GDM1 (cell line): ENCODE measurements at places on chromosomes 7 and 10.

GRCh38 chr7:34165466-34165865, 260.1 kb downstream of the BMPER start:
- DNase-seq = no peak

DNA sequence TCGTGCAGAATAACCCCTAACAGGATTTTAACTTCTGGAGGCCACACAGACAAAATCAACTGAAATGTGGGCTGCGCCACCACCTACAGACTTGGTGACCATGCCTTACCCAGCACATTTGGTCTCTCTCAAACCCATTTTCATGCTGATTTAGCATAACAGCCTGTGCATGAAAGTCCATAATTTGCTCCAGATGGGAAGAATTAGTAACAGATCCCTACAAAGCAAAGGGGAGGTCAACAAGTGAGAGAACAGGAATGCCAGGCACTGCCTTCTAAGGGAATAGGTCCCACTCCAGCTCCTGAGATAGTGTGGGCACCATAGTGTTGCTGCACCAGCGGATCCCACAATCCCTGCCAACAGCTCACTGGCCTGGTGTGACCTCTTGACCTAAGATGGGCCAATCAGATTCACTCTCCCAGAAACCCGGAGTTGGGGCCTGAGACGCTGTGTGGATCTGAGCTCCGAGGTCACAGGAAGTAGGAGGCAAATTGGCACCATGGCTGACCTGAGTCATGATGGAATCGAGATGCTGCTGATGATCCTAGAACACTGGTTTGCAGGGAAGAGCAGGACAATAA, 32.4 kb downstream of the SLIT1 start:
- DNase-seq = no peak

DNA sequence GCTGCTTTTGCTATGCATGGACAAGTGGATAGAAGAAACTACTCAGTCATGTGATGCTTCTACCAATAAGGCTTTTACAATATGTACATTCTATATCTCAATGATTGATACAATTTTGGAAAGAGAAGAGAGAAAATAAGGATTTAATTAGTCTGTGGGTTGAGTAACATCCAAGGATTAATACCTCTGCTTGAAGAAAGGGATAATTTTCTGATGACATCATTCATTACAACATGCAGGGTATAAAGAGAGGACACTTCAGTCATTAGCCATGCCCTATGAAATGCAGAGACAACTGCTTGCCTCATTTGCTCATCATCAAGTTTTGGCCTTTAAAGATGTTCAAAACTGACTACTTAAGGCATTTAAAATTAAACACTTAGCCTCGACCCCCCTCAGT, 237.3 kb downstream of the AHR start:
- DNase-seq = no peak

DNA sequence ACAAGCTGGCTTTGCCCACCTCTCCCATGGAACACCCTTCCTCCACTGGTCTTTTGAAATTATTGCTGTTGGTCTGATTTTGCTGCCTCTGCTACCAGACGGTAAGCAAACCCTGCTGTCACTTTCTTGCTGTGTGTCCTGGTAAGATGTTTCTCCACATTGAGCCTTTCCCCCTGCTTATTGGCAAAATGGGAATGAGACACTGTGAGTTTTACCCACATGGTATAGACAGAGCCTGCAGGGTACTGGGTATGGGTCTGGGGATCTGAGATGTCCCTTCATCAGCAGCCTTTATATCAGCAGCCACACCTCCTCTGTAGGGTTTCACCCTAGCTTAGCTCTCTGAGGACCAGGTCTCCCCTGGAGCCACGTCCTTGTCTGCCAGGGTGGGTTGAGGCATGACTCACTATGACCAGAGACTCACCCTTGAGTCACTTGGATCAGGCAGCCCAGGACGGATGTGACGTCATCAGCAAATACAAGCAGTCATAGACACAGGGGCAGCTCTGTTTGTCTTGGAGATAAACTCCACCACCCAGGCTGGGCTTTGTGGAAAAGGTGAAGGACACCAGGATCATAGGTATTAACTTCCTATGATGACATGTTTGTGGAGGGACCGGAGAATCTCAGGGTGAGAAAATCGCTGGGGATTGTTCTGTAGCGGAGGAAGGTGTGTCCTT, 17.9 kb upstream of the BAIAP2L1 start:
- no peak for DNase-seq

- DNase-seq = no peak
These were observed 15.4 kb downstream of the CFAP46 start for GRCh38 chr10:132926777-132927650.

- DNase-seq = no peak
These were observed 64.0 kb downstream of the RASGEF1A start for GRCh38 chr10:43202657-43203447.

GRCh38 chr10:87685832-87686574, 26.3 kb downstream of the PAPSS2 start:
- DNase-seq = no peak

DNA sequence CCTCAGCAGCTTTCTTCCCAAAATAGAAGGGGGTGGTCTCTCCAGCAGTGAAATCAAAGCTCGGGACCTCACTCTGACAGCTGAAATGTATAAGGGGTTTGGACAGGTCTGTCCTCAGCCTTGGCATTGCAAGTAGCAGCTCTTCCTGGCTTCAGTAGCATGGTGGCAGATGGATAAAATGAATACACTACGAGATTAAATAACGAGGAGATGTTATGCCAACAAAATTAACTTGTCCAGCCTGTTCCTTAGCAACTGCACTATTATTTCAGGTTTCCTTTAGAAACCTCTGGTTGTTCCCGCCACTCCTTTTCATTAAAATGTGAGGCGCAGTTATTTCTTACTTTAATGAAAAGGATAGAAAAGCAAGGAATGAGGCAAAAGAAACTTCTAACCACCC, 24.9 kb downstream of the PRLHR start:
- no peak for DNase-seq

DNA sequence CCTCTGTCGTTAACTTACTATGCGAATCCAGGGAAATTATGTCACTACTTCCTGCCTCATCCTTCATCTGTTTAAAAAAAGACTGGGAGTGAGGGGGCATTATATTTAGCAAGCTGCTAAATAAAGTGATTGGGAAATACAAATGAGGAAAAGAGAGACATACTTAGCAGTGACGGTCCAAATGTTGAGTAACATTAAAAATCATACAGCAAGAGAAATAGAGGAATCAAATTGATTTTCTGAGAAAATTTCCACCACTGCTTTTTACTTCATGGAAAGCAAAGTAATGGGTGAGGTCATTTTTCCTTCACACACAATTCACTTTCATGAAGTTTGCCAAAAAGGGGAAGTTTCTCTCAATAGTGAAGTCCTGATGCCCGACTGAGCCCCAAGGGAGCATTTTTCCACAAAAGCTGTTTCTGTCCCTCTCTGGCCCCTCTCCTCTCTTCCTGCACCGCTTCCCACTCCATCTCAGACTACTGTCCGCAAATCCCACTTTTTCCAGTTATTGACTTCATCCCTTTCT, 61.9 kb upstream of the ADO start:
- DNase-seq = no peak

GRCh38 chr7:45638916-45639315, 64.7 kb downstream of the ADCY1 start:
- no peak for DNase-seq

DNA sequence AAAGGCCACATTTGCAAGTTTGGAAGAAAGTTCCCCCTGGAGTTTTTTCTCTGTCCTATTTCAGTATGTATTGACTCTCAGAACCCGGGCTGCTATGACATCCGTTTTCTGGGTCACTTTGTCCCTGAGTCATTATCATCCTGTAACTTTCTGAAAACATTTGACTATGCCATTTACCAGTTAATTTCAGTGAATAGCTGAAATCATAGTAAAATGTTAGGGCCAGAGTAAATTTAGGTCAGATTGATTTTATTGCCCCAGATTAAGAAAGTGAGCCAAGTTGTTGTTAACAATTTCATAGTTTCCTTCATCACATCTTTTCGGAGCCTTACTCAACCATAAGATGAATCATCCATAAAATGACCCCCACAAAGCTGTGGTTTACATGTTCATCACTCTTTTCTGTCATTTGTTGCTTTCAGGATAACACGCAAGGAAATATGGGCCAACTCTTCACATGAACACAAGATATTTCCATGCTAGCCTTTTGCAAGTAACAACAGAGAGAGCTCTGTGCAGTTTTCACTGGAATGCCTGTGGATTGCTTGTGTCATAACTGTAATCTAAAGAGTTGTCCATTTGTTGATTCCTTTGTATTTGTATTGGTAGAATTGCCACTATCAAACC, 3.9 kb upstream of the MACC1 start:
- DNase-seq = no peak

GRCh38 chr10:72171175-72171630, 44.6 kb upstream of the ANAPC16 start:
- DNase-seq = no peak

DNA sequence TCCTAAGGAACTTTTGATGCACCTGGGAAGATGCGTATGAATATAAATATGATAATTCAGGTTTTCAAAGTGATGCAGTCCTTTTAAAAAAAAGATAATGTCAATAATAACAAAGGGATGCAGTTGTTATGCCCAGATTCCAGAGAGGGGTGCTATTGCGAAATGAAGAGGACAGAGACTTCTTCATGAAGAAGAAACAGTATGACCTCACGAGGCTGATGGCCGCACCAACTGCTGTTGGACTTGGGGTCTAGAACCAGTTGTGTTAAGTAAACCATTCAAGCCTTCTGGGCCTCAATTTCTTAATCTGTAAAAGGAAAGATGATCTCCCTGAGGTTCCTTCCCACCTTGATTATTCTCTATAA, 55.1 kb downstream of the LYZL2 start:
- no peak for DNase-seq

DNA sequence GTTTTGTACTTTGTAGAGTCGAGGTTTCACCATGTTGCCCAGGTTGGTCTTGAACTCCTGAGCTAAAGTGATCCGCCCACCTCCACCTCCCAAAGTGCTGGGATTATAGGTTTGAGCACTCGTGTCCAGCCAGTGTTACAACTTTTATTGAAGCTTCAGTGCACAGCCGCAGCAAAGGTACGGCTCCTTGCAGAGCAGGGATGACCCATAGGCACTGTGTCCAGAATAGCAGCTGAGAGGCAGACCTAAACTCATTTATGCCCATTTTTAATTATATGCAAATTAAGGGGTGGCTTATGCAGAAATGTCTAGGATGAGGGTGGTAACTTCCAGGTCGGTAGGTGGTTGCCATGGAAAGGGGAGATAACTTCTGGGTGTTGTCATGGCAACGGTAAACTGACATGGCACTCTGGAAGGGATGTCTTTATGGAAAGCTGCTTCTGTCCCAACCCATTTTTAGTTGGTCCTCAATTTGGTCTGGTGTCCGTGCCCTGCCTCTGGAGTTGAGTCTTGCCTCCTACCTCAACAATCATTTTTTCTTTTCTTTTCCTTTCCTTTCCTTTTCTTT, 22.7 kb downstream of the NYAP1 start:
- DNase-seq = no peak

DNA sequence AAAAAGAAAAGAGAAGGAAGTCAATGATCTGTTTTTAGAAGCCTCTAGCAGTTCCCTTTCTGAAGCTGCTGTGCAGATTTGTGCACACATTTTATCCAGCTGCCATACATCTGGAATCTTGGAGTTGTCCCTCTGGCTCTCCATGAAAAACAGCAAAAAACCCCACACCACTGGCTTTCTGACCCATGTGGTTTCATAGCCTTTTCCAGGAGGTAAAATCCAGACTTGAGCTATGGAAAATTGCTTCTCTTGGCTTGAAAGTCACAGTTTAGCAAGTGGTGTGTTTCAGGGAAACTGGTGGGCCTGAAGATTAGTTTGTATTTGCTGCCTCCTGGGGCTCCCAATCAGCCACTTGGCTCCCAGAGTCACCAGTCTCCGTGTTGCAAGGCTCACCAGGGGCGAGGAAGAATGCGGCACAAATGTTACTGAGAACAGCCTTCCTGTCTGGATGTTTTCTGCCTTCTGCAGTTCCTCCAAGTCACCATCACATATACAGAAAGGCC, 50.1 kb upstream of the ADRB1 start:
- no peak for DNase-seq
